Smooth muscle cell of the brain vasculature (primary cell): ENCODE measurements at places on chromosomes 1 and 21.

DNA sequence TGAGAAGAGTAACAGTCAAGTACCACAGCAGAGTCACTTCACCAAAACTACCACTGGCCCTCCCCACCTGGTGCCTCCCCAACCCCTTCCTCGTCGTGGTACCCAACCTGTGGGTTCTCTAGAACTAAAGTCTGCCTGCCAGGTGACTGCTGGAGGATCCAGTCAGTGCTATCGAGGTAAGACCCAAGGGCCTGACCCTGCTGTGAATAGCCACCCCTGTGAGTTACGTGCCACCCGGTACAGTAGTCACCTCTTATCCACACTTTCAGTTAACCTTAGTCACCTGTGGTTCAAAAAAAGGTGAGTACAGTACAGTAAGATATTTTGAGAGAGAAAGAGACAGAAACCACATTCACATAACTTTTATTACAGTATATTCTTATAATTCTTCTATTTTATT is 16.5 kb downstream of the TTF2 start:
- no peak for DNase-seq

DNA sequence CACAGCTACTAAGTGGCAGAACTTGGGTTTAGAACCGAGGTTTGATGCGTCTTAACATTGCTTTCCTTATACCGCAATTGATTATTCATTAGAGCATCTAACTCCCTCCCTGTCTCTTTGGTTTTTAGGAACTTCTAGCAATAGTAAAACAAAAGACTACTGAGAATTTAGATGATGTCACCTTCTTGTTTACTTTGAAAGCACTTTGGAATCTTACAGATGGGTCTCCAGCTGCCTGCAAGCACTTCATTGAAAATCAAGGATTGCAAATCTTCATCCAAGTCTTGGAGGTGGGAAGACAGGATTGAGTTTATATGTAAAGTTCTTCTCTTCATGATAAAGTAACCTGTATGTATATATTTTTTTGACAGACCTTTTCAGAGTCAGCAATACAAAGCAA is 35.0 kb downstream of the ZYG11A start:
- no peak for DNase-seq

DNA sequence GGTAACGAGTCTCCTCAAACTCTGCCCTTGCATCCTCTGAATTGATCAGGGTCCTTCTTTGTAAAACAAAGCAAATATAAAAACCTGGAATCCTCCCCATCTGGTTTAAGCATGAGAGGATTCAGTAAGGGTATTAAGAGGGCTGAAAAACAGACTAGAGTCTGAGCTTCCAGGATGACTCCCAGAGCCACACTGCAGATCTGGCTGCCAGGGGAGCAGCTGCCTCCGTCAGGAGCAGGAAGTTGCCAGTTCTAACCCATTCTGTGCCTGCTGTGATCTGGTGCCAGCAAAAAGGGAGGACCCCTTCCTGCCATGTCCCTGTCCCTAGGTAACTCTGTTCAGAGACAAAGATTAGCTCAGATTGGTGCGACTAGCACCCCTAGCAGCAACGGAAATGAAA is 27.5 kb downstream of the SERTAD4 start:
- no peak for DNase-seq

DNA sequence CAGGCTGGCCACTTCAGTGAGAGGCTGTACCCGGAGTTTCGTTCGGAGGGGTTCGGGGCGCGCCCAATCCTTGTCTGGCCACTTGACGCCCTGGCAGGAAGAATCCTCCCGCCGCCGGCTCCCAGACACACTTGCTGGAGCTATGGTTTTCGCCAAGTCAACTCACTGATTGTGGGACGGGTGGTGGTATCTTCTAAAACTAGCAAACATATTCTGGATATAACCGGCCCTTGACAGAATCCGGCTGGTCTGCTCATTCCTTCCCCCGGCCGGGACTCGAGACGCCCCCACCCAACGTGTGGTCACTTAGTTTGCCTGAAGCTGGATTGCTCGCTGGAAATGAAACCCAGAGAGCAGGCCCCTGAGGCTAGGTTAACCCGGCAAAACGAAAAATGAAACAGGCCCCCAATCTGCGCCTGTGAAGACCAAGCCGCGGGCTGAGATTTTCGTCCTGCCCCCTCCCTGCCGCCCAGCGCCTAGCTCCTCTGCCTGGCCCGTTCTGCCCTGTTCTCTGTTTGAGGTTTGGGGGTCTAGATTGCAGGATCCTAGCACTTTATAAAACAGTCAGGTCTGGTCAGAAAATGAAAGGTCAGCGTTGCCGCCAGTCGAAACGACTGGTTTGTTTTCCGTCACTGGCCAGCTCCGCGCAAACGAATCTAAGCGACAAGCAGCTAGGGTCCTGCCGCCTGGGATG is 4.6 kb downstream of the GFI1 start:
- no peak for DNase-seq

GRCh38 chr1:155719703-155720102 is 30.8 kb downstream of the DAP3 start:
- no peak for DNase-seq
